CD4-positive, alpha-beta T cell treated with Interleukin-4 for 4 hours (primary cell): ENCODE measurements at places on chromosomes 7 and 10.

DNA sequence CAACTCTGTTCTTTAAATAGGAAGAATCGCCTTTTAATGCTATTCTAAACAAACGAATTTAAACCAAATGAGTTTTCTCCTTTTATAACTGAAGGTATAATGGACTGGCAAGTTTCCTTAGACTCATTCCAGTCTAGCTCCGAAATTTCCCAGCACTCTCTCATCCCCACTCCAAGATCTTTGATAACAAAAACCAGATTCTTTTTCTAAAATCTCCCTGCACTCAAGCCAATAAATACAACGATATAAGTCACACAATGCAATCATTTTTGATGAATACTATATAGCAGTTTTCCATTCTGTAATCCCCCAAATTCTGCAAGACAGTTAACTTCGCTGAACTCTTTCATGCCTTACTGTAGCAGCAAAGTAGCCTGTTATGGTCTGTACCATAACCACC, 1.9 kb downstream of the OGA start:
- DNase-seq, result no peak

- no peak for DNase-seq
These were observed 3.5 kb upstream of the AKR1B1 start for GRCh38 chr7:134462337-134462925.

DNA sequence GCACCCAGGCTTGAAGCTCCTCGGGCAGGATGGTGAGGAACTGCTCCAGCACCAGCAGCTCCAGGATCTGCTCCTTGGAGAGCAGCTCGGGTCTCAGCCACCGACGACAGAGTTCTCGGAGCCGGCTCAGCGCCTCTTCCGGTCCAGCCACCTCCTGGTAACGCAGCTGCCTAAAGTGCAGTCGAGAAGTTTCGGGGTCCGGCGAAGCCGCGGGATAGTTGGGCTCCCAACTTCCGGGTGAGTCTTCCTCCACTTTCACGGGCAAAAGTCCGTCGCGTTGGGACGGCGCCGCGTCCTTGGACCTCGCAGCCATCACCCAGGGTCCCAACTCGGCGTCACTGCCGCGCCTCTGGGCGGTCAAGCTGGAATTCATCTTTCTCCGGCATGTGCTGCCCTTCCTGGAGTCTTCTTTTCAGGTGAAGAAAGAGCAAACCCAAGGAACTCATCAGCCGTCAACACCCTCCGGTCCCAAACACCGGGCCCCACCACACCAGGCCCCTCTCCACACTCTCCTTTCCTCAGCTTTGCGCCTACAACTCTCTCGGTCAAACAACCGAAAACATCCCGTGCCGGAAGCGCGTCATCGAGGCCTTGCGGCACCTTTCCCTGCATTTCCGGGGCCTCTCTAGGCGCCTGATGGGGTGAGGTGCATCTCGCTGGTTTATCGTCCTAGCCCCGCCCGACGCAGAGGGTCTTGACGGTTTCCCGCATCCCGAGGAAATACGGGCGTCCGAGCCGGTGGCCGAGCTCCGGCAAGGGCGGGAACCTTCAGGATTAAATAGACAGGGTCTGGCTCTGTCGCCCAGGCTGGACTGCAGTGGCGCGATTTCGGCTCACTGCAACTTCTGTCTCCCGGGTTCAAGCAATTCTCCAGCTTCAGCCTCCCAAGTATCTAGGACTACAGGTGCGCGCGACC, at the start of gene ZNF394:
Gene ZNF394, minus strand, starts transcription at position 561 of the 916 bp plus-strand sequence. Its CDS starts 188 bp downstream, at position 373.
- DNase-seq, result peak; percentile 88

DNA sequence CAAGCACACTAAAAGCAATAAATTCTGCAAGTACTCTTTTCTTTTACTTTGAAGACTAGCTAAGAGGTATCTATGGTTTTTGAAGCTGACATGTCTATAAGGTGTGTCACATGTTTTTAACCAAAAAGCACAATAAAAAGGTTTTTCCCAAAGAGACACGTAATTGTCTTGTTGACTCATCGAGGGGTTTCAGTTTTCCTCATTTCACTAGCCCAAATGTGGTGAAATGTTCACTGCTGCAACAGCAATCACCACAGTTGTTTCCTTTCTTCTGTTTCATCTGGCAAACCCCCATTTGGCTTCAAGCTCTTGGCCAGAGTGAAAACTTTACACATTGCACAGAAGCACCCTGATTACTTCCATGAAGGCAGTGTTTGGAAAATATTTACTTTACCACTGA, 3.8 kb upstream of the HOXA4 start:
- no peak for DNase-seq

GRCh38 chr7:17408245-17408903, 109.9 kb downstream of the AHR start:
- DNase-seq, result no peak

GRCh38 chr7:102872460-102872859, 40.3 kb upstream of the LRRC17 start:
- DNase-seq, result no peak

GRCh38 chr7:88280801-88281200, 25.9 kb downstream of the STEAP4 start:
- no peak for DNase-seq

- DNase-seq, result no peak
These were observed 26.1 kb downstream of the PLAC9 start for GRCh38 chr10:80158598-80159127.

- no peak for DNase-seq
These were observed 27.0 kb upstream of the ABI1 start for GRCh38 chr10:26887611-26888215.

- no peak for DNase-seq
These were observed 249.9 kb downstream of the RNLS start for GRCh38 chr10:88333248-88333630.

DNA sequence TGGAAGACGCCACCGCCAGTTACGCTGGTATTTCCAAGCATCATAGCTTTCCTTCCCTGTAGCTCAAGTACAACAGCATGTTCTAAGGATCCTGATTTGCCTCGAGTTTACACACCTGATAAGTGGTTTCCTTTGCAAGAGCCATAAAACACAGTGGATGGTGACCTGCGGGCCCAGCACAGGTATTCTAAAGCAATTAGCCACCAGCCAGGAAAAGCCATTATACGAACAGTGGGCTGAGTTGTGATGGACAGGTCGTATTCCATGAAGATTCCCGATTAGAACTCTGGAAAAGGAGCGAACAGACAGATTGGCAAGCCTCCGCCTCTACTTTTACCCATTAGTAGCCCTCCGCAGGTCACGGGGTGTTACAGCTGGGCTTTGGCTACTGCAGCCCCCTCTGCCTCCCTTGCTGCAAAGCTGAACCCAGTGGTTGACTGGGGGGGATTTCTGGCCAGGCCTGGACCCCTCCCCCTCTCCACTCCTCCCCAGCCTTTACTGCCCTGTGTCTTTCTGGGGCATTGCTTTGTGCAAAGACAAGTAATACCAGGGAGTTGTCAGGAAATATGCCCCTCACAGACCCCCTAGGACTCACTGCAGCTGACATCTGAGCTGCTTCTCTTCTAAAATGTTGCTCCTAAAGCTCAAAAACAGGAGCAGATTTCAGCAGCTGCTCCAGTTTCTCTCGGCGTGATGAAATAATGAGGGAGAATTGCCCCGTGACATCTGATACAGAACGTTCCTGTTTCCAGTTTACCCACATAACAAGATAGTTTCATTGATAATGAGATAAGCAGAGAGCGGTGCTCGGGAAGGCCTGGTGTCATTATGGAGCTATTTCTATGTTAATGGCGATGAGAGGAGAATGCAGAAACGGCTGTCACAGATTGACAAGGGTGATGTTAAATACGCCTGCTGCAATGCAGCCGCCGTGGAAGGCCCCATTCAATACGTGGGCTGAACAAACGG, 214.4 kb downstream of the CCSER2 start:
- no peak for DNase-seq

GRCh38 chr7:149473251-149473650, 12.4 kb upstream of the ZNF777 start:
- no peak for DNase-seq

- no peak for DNase-seq
These were observed 16.1 kb downstream of the KMT2C start for GRCh38 chr7:152419473-152420429.

DNA sequence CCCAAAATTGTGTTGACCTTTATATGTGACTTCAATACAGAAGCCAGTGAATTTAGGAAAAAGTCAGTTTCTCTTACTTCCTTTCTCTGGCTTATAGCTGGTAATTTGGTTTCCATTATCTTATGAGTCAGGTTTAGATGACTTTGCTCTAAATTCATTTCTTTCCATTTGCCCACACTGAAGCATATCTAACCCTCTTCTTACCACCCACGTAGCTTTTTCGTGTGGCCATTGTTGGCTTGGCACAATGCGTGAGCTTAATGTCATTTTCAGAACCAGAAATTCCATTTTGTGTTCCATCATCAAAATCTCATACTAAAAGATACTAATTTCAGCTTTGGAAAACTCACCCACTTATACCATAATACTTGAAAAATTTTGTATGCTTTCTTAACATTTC, 271.2 kb downstream of the INHBA start:
- no peak for DNase-seq

- peak; percentile 61 for DNase-seq
These were observed 81.2 kb upstream of the UCN3 start for GRCh38 chr10:5283305-5284158.

DNA sequence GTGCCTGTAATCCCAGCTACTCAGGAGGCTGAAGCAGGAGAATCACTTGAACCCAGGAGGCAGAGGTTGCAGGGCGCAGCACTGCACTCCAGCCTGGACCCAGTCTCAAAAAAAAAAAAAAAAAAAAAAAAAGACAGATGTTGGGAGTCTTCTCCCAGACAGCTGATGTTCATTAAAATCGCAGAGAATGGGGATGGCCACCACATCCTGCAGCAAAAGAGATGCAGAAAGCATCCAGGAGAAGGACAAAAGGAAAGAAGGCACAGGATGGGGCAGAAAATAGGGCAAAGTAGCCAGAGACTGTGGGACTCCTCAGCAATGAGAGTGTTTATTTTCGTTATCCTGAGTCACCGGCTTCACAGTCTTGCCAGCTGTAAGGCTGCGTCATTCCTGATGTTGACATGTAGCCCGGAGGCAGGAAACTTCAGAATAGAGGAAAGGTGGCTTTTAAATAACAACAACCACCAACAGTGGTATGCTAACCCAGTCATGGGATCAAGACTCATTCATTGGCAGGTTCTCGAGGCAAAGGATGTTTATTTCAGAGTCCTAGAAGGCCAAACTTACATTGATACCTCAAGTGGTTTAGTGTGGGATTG, 149.5 kb upstream of the SVIL start:
- no peak for DNase-seq
